ENCODE measurements at places on chromosomes 7 and 10.

- no peak for DNase-seq
Measured at GRCh38 chr7:122269241-122269640, 35.3 kb downstream of the FEZF1 start.

DNA sequence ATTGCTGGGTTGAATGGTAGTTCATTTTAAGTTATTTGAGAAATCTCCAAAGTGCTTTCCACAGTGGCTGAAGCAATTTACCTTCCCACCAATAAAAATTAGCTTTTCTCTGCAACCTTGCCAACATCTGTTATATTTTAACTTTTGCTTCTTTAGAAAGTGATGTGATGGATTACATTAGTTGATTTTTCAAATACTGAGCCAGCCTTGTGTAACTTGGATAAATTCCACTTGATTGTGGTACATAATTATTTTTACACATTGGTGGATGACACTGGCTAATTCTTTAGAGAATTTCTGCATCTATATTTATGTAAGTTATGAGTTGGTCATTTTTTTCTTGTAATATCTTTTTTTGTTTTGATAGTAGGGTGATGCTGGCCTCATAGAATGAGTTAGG lies 634.1 kb downstream of the GALNT17 start:
- no peak for DNase-seq

DNA sequence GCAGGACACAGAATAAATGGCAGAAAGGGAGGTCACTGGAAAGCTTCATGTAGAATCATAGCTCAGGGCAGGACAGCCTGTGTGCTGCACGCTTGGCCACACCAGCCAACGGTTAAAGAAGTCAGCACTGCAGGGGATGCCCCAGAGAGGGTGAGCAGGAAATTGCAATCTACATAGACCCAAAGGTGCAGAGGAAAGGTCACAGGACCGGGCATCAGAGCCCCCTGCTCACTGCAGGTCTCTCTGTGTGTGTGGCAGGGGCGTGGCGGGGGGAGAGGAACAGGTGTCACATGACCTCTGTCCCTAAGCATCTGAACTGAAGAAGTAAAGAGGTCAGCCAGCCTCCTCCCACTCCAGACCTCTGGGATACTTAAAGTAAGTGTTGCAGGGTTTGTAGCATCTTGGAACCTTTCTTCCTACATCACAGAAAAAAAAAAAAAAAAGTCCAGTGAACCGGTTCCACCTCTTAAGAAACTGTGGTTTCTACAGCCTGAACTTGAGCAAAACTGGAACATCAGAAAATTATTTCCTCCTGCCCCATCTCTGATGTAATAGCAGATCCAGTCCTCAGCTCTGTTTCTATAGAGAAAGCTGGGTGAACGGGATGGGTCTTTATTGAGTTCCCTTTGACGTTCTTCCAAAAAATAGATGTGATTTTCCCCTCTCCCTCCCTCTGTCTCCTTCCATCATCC lies 64.3 kb downstream of the RGS10 start:
- DNase-seq: peak; percentile 32

DNA sequence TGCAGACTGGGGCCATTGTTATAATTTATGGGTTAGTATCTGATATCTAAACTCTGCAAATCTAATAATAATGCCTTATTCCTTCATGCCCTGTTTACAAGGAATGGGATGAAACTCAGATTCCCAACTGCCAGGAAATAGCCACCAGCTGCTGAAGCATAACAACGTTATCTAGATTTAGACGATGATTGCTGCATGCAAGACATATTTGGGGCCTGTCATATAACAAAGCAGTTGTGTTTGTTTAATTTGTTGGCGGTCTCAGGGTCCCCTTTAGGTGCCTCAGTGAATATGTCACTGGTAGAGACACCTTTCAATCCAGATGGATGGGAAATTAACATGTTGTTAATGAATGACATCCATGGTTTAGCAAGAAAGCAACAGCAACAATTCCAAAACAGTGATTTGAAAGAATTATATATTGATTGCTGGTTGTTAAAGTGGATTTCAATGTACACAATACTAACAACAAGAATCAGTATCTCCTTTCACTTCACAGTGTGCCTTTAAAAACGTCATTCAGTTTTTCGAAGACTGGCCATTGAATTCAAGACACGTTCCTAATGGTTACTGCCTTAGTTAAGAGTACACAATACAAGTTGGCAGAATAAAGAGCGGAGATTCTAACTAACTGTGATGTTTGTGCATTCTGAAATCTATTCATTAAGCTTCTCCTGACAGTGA lies 860.6 kb upstream of the CELF2 start:
- no peak for DNase-seq

DNA sequence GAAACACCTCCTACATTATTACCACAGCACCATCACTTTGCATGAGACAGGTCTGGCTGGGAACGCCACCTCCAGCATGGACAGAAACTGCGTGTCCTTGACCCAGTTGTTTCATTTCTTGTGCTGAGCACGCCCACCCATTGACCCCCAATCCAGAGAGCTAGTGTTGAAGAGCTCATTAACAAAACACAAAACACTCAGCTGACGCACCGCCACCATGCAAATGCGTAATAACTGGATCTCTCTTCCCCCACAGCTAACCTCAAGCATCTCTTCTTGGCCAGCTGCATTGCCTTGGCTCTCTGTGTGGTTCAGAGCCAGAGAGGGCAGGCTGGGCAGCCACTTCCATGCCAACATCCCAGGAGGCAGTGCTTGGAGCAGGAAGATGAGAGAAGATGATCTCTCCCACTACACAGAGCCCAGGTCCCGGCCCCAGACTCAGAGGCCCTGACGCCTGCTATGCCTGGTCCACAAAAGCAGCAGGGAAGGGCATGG lies 173.5 kb downstream of the PLXNA4 start:
- no peak for DNase-seq

GRCh38 chr10:7477538-7478334 lies 66.9 kb upstream of the SFMBT2 start:
- DNase-seq: no peak

GRCh38 chr7:33666531-33666930 lies 238.8 kb upstream of the BMPER start:
- DNase-seq: no peak

DNA sequence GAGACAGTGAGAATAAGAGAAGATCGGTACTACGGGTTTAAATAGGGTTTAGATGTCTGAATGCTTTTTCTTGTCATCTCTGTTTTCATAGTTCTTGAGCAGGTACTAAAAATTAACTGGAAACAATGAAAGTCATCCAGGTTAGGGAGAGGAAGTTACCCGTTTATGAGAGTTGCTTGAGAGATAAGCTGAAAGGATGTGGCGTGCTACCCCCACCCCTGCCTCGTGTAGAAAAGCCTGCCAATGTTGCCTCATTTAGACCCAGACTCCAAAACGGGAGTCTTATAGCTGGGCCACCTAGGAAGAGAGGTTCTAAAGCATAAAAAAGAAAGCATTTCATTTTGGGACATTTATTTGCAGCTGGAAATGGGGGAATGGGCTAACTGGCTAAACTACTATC lies 10.2 kb downstream of the AKR1C4 start:
- DNase-seq: no peak

GRCh38 chr7:50771120-50772002 lies 11.3 kb downstream of the GRB10 start:
- DNase-seq: no peak

GRCh38 chr7:145978769-145979168 lies 137.8 kb upstream of the CNTNAP2 start:
- no peak for DNase-seq

DNA sequence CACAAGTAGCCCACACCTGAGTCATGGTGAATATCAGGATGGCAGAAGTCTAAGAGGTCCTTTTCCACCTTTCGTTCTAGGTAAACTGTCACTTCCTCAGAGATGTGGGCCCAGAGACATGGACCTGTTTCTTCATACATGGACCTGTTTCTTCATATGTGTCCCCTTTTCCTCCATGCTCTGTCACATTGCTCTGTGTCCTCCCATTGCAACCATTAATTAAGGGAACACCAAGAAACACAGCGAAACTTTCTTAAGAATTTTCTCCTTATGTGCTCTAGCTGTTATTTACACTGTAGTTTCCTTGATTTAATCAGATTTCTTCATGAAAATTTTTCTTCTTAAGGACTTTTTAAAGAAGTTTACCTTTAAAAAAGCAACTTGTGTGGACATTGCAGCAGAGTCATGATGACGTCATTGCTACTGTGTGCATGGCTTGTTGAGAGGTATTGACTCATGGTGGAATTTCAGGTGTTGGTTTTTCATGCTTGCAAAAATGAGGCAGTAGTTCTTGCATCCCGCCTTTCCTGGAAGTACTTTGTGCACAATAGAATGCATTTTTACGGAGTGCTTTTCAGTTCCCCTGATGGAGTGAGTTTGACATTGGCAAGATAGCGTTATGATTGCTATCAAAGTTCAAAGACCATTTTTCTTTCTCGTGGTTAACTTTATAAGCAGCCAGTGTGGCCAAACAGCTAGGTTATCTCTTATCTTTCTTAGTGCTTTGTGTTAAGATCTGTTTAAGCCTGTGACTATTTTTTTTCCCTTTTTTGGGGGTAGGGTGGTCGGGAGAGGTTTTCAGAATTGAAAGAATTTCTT lies 37.7 kb downstream of the CFAP58 start:
- no peak for DNase-seq

DNA sequence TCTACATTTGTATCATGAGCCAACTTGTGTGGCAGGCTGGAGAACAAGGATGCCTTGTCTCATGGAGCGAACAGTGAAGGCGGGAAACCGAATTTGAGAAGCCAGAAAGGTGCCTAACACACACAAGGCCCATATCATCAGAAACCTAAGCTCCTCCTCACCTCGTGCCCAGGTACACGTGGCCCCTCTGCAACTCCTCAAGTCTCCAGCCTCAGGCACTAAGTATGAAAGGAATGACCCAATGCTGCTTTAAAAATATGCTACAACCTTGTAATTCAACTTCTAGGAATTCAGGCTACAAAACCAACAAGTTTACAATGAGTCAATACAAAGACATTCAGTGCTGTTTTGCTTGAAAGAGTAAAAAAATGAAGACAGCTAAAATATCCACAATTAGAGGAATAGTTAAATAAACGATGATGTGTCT lies 95.7 kb downstream of the CDK6 start:
- DNase-seq: no peak

GRCh38 chr10:126738001-126738400 lies 67.5 kb upstream of the C10orf90 start:
- no peak for DNase-seq

Measured in activated CD4-positive, alpha-beta T cell treated with anti-CD3 and anti-CD28 coated beads for 48 hours (primary cell).